ENCODE measurements at places on chromosomes 12 and 14.
A peak's percentile ranks its signal among the peaks of the same experiment; 100 is the strongest.

DNA sequence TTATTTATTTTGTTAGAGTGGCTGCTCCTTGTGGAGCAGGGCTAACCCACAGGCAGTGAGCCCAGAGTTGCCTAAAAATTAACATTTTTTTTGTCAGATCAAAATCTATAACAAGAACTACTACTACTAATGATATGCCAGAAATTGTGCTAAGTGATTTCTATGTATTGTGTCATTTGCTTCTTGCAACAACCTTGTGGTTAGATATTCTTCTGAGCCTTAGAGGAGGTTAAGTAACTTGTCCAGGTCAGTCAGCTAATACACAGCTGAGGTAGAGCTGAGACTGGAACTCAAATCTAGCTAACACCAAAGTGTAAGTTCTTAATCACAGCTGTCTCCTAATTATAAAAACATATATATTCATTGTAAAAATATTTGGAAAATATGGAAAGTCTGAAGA is 29.8 kb downstream of the CFL2 start:
- peak; percentile 31 for DNase-seq

DNA sequence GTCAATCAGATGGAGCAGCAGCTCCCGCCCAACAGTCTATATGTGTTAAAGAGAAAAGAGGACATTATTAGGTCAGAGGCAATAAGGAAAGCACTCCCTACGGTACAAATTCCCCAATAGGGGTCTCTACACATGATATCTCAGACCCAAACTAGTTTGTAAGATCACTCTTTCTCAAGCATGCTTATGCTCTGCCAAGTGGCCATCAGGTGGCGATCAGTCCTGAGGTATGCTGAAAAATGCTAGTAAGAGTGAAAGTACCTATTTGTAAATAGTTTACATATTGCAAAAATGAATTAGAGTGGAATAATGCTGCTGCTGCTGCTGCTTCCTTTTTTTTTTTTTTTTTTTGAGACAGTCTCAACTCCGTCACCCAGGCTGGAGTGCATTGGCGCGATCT is 61.0 kb downstream of the CPM start:
- peak; percentile 9 for DNase-seq

GRCh38 chr12:24979976-24980730 is 31.3 kb upstream of the BCAT1 start:
- no peak for DNase-seq

DNA sequence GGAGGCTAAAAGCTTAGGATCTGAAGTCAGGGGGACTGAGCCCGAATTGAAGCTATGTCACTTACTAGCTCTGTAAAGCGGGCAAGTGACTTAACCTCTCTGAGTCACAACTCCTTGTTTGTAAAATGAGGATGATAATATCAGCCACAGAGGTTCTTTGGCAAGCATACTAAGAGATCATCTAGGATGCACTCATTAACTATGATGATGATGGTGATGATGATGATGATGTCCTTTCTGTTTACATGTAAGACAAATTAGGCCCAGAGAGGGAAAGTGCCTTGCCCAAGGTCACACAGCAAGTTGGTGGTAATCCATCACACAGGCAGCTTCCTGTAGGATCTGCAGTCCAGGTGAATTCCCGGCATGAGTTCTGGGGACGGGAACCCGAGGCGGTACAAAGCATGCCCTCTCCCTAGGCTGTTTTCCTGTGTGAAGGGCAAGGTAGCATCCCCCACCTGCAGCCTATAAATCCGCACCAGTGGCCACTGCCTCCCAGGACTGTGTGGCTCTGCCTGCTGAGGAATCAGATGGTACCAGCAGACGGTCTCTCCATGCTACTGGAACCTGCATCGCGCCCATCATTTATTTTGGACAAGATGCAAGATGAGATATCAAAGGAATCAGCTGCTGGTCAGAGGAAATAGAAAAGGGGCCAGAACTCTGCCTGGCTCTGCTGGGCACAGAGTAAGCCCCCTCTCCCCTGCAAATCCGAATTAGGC is 55.2 kb downstream of the MAP1LC3B2 start:
- DNase-seq: no peak

GRCh38 chr12:69007101-69007854 is 74.3 kb upstream of the CPM start:
- DNase-seq: peak; percentile 77

GRCh38 chr12:63777340-63777739 is 2.4 kb upstream of the RXYLT1 start:
- DNase-seq: no peak

DNA sequence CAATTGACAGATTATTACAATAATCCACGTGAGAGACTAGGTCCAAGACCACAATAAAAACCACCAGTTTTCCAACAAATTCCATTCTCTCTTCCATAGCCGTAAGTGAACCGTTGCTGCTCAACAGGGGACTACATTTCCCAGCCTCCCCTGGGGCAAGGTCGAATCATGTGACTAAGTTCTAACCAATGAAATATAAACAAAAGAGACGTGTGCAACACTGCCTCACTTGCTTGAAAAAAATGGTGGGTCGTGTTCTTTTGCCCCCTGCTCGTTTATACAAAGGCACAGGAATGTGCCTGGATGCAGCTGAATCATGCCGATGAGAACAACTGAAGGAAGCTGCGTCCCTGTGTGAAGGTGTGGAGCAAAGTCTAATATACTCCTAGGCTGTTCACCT is 51.1 kb downstream of the HSPB8 start:
- peak; percentile 15 for DNase-seq

DNA sequence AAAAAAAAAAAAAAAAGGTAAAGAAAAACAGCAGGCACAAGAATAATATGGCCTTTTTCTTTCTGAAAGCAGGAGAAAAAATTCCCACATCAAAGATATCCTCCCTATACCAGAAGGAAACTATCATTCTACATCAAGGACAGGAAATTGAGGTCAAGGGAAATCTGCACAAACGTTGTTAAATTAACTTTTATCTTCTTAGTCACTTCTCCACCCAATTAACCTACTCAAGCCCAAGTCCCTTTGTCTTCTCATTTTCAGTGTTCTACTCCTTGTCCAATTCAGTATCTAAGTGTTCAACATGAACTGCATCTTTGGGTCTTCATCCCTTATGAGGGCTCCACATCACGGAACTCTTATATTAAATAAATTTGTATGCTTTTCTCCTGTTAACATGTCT is 15.7 kb downstream of the NDUFA12 start:
- DNase-seq: no peak

- DNase-seq: peak; percentile 63
Measured at GRCh38 chr12:88805286-88805685, 225.0 kb upstream of the KITLG start.

DNA sequence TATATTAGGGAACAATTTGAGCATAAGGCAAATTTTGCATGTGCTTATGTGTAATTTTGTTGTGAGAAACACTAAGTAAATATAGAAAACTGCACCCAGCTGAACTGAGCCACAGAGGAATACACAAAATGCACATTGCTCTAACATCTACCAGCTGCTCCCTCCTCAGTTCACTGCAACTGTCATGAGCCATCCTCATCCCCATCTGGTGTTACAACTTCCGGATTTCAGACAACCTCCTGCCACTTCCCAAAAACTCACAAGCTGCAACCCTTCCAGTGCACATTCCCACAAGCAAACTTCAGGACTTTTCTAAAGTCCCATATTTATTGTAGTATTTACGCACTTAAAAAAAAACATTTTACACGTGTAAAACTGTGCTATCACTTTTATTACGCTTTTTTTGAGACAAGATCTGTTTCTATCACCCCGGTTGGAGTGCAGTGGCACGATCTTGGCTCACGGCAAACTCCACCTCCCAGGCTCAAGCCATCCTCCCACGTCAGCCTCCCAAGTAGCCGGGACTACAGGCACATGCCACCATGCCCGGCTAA is 169.1 kb upstream of the TBX3 start:
- DNase-seq: peak; percentile 31

DNA sequence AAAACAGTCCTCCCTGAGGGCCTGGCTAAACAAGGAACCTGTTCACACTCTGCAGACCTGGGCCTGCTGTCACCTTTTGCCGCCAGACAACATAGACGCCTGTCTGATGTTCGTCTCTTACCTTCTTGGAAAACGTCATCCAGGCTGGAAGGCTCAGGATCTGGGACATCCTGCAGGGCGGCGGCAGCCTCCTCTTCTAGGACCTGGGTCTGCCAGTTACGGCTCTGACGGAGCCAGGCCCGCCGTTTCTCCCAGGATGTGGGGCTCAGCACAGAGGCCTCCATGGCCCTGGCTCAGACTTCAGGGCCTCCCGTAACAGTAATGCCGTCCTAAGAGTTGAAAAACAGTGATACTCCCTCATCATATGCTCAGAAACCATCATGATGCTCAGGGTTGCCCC is 10.3 kb downstream of the TESPA1 start:
- DNase-seq: no peak

DNA sequence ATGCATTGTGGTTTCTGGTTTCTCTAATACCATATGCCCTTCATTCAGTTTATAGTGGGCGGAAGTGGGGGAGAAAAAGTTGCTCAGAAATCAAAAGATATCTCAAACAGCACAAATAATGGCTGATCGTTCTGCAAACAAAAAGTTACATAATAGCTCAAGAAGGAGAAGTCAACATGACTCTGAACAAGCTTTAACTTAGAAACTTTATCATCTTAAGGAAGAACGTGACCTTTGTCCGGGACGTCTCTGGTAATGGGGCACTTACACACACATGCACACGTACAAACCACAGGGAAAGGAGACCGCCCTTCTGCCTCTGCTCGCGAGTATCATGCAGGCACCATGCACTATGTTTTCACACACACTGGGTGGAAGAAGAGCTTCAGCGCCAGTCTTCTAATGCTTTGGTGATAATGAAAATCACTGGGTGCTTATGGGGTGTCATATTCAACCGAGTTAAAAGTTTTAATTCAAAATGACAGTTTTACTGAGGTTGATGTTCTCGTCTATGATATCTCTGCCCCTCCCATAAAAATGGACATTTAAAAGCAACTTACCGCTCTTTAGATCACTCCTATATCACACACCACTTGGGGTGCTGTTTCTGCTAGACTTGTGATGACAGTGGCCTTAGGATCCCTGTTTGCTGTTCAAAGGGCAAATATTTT is 4.7 kb downstream of the FOS start:
- peak; percentile 13 for DNase-seq

- DNase-seq: no peak
Measured at GRCh38 chr12:56154246-56154771, 1.9 kb downstream of the MYL6B start.

- DNase-seq: no peak
Measured at GRCh38 chr12:16607906-16608775, 2.2 kb upstream of the LMO3 start.

- no peak for DNase-seq
Measured at GRCh38 chr14:61488417-61489401, 167.3 kb downstream of the PRKCH start.

DNA sequence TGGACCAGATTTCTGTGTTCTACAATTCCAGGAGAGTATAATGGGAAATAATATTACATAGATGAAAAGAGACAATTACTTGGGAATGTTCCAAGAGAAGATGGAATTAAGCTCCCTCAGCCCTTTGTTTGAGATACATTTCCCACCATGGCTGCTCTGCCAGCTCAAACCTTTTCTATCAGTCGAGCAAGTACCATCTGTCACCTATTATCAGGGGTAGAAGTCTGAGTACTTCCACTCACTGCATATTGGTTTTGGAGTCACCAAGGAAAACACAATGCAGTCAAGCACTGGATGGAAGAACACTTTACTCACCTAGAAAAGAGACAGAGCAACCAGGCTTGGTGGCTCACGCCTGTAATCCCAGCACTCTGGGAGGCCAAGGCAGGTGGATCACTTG is 270.4 kb upstream of the FAR2 start:
- DNase-seq: no peak

- no peak for DNase-seq
Measured at GRCh38 chr12:109347589-109347988, at the start of gene MYO1H. Gene MYO1H, plus strand, starts transcription at chr12:109347900. Its CDS starts 61 bp downstream, at chr12:109347961.

DNA sequence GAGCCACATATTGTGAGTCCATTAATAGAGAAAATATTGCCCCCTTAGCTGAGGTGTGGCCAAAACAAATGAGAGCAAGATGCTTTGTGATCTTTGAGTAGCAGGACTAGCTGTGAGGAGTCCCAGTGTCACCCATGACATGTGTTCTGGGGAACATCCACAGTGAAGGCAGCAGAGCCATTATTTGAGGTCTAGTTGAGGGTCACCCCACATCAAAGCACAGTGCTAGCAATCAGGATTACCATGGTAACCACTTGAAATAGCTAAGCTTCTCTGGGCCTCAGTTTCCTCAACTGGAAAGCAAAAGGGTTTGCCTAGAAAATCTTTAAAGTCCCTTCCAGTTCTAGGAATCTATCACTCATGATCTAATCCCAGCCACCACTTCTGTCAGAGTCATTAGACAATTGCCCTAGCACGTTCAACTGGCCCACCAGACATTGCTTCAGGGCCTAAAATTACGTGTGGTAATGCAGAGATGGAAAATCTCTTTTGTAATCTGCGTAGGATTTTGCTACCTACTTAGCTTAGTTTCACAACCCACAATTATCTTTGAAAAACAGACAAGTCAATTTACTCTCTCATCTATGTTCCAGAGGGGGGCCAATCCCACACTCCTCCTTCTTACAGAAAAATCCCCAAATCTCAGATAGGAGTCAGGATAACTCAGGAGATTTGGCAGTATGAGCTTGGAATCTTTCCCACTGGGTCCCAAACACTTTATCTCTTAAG is 251.2 kb upstream of the EGLN3 start:
- no peak for DNase-seq

GRCh38 chr12:66549050-66549389 is 129.9 kb downstream of the GRIP1 start:
- no peak for DNase-seq

DNA sequence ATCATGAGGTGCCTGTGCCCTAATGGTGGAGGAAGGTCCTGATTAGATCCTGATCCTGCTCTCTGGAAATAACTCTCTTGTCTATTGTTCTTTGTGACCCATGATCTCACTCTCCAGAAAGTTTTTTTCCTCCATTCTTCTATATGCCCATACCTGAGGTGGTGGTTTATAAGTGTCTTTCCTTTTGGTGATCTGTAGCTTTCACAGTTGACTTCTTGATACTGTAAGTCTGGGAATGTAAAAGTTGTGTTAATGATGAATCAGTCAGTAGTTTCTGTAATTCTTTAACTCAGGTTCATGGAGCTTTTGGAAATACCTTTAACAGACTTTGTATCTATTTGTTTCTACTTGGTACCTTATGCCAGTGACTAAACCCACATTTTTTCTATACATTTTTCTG is 444.0 kb upstream of the FLRT2 start:
- DNase-seq: no peak

DNA sequence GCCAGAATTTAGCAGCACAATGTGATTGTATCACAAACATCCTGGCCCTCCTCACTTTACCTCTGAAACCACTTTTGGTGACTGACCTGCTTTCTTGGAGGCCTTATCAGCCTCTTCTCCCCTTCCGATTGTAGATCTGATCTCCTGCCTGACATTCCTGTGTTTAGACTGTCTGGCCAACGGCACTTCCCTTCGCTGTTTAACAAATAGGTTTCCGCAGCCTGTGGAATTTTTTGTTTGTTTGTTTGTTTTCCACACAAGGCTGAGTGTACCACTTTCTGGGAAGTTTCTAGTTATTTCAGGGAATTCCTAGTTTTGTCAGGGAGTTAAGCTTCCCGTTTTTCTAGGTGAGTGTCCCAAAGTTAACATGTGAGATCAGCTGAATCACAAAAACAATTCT is 65.9 kb upstream of the CDKN3 start:
- no peak for DNase-seq

GRCh38 chr14:54570631-54571415 is 3.9 kb downstream of the SAMD4A start:
- peak; percentile 91 for DNase-seq

All from fibroblast of skin of right biceps (primary cell).